ENCODE measurements at places on chromosomes 6 and 20. TPM values are rescaled to one million over a fixed set of nuclear protein-coding genes. Genes with fewer than 3 reads are reported as not detected.

DNA sequence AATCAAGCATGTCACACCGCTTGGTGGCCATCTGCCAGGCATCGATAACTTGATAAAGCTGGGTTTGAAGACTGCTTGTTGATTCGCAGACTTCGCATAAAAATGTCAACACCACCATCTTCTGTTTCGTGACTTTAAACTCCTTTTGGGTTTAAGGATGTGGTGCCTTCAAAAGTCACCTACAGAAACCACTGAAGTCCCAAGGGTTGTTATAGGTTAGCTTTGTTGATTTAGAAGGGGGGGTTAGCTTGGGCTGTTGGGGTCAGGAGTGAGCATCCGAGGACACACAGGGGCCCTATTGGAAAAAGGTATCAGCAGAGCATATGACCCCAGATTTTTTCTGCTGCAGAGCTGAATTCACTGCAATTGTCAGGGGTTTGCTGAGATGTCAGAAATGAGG, 76.7 kb upstream of the SSTR4 start:
- no peak for DNase-seq

GRCh38 chr20:32527447-32528055, 57.6 kb downstream of the NOL4L start:
- DNase-seq, result no peak

- no peak for DNase-seq
Observed at GRCh38 chr6:146481527-146481926, 62.1 kb upstream of the RAB32 start.

Gene HINT3
- 8.9 TPM for total RNA-seq

DNA sequence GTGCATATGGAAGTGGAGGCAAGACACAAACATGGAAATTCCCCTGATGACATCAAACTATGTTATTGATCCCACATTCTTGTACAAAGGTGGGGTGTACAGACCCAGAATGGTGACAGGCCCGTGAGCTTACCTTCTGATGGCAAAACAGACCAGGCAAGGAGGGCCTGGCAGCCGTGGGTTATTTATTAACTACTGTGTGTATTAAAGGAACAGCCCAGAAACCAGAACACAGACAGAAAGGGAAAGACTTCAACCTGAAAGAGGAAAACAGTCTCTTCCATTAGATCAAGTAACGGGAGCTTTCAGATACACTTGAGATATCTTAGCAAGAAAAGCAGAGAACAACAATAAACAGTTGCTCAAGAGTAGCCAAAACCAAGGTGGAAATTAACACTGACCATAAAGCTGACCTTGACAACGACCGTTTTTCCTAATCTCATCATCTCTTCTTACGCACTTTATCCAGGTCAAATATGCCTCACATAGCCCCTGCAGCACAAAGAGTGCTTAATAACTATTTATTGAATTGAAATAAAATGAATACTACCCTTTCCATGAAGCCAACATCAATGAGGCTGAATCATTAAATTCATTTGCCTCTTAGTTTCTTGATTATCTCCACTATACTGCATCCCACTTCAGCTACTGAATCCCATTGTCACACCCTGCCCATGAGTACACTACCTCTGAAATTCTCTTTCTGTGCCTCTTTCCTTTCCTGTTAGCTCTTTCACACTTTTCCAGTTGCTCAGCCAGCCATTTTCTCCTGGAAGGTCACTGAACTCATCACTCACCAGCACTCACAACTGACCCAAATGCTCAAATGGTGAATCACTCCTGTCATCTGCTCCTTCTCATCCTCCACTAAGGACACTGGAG, 67.4 kb downstream of the MOXD1 start:
- DNase-seq, result no peak

DNA sequence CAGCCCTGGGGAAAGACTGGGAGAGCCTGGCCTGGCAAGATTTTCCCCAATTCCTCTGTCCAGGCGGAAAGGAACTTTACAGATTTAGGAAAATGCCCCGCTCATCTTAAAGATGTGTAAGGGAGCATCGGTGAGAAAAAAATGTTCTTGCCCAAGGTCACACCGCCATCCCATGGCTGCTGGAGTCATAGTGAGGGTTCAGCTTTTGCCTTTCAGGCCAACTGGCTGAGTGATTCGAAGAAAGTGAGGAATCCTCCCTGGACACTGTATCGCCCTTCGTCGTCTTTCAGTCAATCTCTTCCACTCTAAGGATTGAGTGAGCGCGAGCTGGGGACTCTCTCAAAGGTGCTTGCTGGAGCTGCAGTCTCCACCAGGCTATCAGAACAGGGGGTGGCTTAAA, 1.4 kb downstream of the WFDC2 start:
- DNase-seq, result no peak

All from activated CD4-positive, alpha-beta T cell treated with anti-CD3 and anti-CD28 coated beads, Interleukin-2, amount 10 ng/mL, durations not matched to agents 24 days and 14 days (primary cell).